NCI-H2107 (cell line): ENCODE measurements at places on chromosomes 3 and 15.
A peak's percentile ranks its signal among the peaks of the same experiment; 100 is the strongest.

- DNase-seq, result no peak
Measured at GRCh38 chr15:40048211-40048792, 9.3 kb upstream of the SRP14 start.

DNA sequence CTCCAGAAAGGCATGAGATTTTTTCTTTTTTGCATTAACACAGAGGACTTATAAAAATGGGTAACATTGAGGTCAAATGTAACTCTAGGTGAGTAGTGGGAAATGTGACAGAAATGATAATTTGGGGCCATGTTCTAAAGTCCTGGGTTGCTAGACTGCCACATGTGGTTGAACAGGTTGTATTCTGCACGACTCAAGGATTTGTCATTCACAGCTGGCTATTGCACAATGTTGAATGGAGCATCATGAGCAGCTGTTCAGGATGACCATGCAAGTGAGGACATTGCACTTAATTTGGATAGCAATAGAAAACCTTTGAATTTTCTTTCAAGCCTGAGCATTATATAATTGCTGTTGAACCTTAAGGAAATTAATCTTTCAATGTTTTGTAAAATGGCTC is 396.6 kb downstream of the NAALADL2 start:
- no peak for DNase-seq

DNA sequence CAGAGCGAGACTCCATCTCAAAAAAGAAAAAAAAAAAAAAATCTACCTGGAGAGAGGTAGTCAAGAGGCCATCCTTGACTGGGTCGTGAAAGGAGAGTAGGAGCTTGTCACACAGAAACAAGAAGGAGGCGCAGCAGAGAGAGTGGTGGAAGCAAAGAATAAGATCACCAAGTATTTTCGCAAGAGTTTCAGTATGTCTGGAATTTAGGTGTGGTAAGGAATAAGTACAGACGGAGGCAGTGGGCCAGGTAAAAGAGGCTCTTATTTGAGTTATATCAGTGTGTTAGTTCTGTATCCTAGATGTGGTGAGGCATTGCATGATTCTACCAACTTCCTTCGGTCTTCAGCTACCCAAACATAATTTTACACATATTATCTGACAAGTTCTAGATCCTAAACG is 14.6 kb upstream of the ATP10A start:
- no peak for DNase-seq

DNA sequence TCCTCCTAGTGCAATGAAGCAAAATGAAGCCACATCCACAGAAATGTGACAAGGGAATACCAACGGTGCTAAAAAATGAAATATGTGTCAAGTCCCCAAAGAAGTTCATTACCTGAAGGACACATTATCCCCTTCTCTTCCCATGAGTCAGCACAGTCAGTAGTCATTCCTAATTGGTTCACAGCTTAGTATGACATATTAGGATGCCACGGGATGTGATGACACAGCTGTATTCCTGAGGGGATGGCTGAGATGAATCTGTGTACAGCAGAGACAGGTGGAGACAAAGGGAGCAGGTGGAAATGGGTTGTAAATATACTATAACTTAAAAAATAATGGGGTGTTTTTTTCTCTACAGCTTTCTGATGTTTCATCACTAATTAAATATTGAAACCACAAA is 273.4 kb downstream of the ARRDC4 start:
- DNase-seq, result no peak

GRCh38 chr3:98986073-98986472 is 84.6 kb upstream of the DCBLD2 start:
- DNase-seq, result no peak

GRCh38 chr3:113264283-113265131 is 53.1 kb downstream of the BOC start:
- peak; percentile 67 for DNase-seq

GRCh38 chr3:44906997-44907396 is 32.6 kb downstream of the TGM4 start:
- no peak for DNase-seq

GRCh38 chr15:65884511-65884910 is 15.2 kb downstream of the RAB11A start:
- DNase-seq, result no peak

- no peak for DNase-seq
Measured at GRCh38 chr3:153061938-153062528, 100.0 kb upstream of the RAP2B start.

GRCh38 chr3:138945709-138946662 is 951 bp downstream of the FOXL2 start:
- DNase-seq, result no peak

DNA sequence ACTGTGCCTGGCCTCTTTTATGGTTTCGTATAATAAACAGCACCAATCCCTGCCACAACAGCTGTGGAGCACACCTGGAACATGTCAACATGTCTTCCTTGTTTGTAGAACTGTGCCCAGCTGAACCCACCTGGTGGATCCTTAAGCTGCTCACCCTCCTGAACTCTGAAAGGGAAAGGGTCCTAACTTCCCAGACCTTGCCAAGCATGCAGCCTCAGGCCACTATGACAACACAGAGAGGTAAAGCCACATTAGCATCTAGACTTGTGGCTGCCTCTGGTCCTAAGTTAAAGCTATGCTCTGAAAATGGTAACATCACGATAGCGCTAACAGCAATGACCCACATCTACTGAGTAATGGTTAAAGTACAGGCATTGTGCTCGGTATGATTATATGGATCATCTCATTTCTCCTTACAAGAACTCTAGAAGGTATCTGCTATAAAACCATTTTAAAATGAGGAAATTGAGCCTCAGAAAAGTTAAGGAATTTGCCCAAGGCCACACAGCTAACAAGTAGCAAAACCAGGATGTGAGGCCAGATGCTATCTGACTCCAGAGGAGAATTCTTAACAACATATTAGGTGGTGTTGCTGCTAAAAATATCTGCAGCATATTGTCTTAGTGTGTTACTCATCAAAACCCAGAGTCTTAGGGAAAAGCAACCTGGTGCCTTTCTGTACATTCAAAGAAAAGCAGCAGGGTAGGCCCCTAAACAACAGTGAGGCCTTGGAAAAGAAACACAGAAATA is 23.1 kb upstream of the HERC1 start:
- no peak for DNase-seq

DNA sequence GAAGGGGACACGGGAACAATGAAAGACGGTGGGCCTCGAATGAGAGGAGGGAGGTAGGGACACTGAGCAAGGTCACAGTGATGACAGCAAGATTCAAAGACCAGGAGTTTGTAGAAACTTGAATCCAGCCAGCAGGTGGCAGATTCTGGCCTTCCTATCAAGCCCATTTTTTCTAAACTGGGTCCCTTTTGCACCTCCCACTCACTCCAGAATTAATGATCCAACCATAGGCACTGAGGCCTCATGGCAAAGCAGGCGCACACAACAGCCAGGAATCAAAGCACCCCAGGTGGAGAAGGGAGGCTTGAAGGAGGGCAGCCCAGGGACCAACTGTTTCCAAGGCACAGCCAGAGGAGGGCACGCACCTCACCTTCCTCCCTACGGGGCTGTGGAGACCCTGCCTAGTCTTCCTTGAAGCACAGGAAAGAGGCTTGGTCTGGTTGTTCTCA is 90.2 kb downstream of the ANP32A start:
- DNase-seq, result no peak

- no peak for DNase-seq
Measured at GRCh38 chr3:39531066-39531465, 63.6 kb downstream of the MOBP start.

GRCh38 chr15:95901271-95901670 is 429.2 kb upstream of the NR2F2 start:
- no peak for DNase-seq

DNA sequence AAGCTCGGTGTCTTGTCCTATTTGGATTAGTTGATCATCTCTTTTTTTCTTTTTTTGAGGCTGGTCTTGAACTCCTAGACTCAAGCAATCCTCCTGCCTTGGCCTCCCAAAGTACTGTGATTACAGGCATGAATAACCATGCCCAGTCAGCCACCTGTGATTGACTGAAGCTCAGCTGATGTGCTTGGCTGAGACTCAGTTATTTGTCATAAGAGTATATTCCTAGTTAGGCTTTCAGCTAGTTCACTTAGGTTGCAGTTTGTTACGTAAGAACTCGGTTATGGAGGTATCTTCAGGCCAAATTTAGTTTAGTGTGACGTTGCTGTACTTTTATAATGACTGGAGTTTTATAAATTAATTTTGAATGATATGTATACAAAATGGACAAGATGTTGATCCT is 365.0 kb downstream of the SV2B start:
- DNase-seq, result no peak

- no peak for DNase-seq
Measured at GRCh38 chr3:155230382-155230781, 63.1 kb downstream of the STRIT1 start.

DNA sequence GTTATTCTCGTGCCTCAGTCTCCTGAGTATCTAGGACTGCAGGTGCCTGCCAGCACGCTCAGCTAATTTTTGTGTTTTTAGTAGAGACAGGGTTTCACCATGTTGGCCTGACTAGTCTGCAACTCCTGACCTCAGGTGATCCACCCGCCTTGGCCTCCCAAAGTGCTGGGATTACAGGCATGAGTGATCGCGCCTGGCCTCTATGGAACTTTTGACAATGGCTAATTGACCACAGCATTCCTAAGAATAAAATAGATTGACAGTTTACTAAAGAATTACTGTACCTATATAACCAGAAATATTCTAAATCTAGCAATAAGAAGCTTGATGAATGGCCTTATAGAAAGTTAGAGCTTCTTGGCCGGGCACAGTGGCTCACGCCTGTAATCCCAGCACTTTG is 51.0 kb upstream of the TRIM42 start:
- no peak for DNase-seq

DNA sequence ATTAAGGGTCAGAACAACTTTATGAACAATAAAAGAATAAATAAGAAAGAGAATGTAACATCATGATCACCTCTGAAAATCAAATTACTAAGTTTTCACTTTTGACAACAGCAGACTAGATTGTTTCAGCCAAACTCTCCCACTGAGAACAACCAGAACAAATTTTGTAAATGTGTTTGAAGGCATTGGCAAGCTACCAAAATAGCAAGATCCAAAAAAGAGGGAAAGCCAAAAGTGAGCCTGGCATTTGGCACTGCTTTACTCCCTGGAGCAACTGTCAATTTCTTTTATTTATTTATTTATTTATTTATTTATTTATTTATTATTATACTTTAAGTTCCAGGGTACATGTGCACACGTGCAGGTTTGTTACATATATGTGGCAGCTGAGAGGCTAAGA is 67.2 kb downstream of the CFAP44 start:
- DNase-seq, result no peak

GRCh38 chr15:82871358-82871757 is 61.9 kb downstream of the WHAMM start:
- DNase-seq, result no peak

DNA sequence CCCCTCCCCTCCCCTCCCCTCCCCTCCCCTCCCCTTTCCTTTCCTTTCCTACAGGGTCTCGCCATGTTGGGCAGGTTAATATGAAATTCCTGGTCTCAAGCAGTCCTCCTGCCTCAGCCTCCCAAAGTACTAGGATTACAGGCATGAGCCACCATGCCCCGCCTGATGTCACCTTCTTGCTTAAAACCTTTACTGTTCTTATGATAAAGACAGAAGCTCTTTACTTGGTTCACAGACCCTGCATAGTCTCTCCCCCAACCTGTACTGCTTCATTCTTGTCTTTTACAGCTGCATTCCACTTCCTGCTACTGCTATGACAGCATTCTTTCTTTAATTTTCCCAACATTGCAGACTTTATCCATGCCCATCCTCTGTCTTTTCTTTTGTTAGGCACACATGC is 20.8 kb downstream of the MED12L start:
- DNase-seq, result no peak

GRCh38 chr3:41148901-41149300 is 50.4 kb upstream of the CTNNB1 start:
- no peak for DNase-seq

GRCh38 chr3:26588931-26589330 is 33.6 kb upstream of the LRRC3B start:
- DNase-seq, result no peak

- no peak for DNase-seq
Measured at GRCh38 chr3:81837071-81837593, 75.7 kb upstream of the GBE1 start.

GRCh38 chr3:8665407-8665896 is 20.9 kb upstream of the SSUH2 start:
- DNase-seq, result no peak
